PC-3 (cell line): ENCODE measurements at places on chromosomes 4 and X. TPM values are rescaled to one million over a fixed set of nuclear protein-coding genes. Genes with fewer than 3 reads are reported as not detected.
A peak's percentile ranks its signal among the peaks of the same experiment; 100 is the strongest.

DNA sequence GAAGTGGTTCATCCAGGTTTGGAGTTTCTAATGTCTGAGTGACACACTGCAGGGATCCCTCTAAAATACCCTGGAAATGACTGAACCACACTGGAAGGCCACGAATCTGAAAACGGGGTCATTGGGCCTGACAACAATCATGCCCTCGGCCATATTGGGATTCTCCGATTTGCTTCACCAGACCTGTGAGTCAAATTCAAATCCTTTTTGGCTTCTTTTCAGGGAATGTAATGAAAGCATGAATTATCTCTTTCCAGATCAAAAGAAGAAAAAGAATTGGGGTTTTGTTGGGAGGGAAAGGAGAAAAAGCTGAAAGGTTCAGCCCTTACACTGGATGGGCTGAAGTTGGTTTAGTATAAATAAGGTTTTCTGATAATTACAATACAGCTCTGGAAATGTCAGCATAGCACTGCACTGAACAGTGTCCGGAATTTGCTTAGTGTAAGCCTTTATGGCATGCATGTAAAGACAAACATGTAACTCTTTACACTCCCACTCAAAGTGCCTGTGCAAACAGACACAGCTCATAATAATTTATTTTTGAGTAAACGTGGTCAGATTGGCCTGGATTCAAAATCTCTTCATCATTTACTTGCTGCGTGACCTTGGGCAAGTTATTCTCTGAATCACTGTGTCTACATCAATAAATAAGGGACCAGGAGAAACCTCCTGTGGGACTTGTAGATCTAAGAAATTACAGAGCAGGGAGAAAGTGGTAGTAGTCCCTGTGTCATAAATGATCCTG is 21.4 kb downstream of the CT47C1 start:
- peak overlapping the region; percentile 39 for H3K4me3 ChIP-seq
- H3K27me3 ChIP-seq: no peaks in the 10 kb centered on the region
- H3K36me3 ChIP-seq: no peaks in the 10 kb centered on the region
- peaks cover 35% of the 10 kb centered on the region for H3K4me1 ChIP-seq
- DNase-seq: peak; percentile 98

DNA sequence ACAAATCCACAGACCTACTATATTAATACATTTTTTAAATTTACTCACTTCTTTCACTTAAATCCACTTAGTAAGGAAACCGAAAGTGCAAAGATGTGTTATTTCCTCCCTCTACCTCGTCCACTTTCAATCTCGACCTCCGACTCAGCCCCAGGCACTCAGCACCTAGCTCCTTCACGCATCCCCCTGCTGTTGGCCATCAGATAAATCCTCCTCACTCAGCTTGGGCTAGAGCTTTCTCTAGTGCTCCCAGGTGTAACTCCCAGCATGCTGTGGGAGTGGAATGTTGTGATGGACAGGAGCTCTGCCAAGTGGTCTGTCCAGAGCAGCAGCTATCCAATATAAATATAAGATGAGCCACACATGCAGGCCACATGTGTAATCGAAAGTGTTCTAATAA is 26.7 kb upstream of the TEC start:
- 0 out of 2 replicates have a peak overlapping the region, but pooled peaks have one; percentile 43 for H3K27ac ChIP-seq
- H3K4me3 ChIP-seq: no peak overlapping the region
- no peak for DNase-seq
- no peaks in the 10 kb centered on the region for H3K27me3 ChIP-seq
- peaks cover 8% of the 10 kb centered on the region; the same call in 1 of the 2 replicates for H3K4me1 ChIP-seq

- H3K27me3 ChIP-seq: no peaks in the 10 kb centered on the region
- DNase-seq: no peak
- no peak overlapping the region for H3K27ac ChIP-seq
- H3K4me3 ChIP-seq: no peak overlapping the region
- H3K4me1 ChIP-seq: no peaks in the 10 kb centered on the region
Observed at GRCh38 chr4:30281986-30282385, 438.2 kb upstream of the PCDH7 start.

GRCh38 chrX:39196192-39197102 is 395.2 kb downstream of the MID1IP1 start:
- 0 out of 2 replicates have a peak overlapping the region, but pooled peaks have one; percentile 31 for H3K4me3 ChIP-seq
- DNase-seq: peak; percentile 71
- no peaks in the 10 kb centered on the region for H3K36me3 ChIP-seq

The TMEM271 gene
- total RNA-seq: not detected in 2 replicates
